ENCODE measurements at places on chromosomes 2 and 18.

GRCh38 chr2:1843646-1844045, 99.3 kb upstream of the PXDN start:
- DNase-seq: no peak

- DNase-seq: no peak
These were observed 2.6 kb downstream of the DPYSL5 start for GRCh38 chr2:26850505-26850904.

GRCh38 chr2:31216734-31217133, 581 bp downstream of the CAPN14 start:
- DNase-seq: no peak

- DNase-seq: no peak
These were observed 41.6 kb downstream of the FER1L5 start for GRCh38 chr2:96683972-96684820.

- DNase-seq: no peak
These were observed 40.2 kb downstream of the PID1 start for GRCh38 chr2:229230911-229231310.

DNA sequence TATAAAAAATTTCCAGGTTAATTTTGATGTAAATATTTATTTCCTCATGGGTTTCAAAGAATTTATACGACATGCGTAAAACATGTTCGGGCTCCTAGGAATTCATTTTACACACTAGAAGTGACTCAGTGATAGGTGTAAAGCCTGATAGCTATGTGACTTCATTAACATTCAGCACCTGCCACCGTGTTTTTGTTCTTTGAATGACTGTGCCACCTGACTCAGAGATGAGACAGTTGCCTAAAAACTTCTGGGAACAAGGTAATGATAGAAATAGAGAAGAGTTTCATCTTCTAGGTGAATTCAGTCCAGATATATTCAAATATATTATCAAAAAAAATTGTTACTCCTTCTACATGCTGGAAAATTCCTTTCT, 10.0 kb downstream of the IL1R2 start:
- peak; percentile 43 for DNase-seq

DNA sequence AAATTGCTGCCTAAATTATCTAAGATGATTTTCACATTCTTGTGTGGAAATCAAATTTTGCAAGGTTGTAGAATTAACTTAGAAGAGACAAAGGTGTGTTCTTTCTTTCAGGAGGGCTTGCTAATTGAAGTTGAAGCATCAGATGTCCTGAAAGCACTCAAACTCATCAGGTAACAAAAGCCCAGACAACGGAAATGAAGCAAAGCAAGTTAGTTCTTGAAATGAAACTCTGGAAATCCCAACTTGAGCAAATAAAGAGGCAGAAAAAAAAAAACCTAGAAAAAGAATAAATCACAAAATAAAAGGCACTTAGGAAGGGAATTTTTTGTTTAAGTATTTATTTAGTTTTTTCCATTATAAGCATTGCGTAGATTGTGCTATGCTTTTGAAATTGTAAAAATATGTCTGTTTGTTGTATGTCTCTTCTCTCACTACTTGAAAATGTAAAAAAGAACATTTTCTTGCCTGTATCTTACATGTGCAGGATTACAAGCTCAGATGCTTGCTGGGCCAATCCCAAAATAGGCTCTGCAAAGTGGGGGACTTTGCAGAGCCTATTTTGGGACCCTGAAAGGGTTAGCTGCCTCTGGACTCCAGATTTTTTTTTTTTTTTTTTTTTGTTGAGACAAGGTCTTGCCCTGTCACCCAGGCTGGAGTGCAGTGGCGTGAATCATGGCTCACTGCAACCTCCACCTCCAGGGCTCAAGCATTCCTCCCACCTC, 46.7 kb downstream of the FAM161A start:
- no peak for DNase-seq

DNA sequence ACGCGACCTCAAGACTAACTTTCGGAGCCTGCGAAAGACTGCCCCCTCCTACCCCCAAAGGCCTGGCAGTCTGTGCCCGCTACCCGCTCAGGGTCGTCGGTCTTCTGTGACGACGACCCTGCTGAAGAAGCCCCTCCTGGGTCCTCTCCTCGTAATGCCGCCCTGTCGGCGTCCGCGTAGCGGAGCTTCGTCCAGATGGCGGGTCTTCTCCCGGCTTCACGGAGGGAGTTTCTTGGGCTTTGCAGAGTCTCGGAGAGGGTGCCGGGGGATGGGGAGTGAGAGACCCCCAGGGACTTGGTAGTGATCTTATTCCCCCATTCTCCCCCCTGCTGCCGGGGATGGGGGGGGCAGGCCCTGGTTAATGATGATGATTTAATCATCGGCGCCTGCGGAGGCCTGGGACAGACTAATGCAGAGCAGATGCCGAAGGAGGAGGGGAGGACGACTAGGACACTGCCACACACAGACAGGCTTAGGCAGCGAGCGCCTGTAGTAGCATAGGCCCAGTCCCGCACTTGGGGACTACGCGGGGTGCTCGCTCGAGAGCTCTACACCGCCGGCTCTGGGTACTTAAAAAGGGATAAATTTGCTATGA, 528 bp upstream of the PCGF1 start:
- DNase-seq: no peak

Data from activated naive CD4-positive, alpha-beta T cell treated with anti-CD3 and anti-CD28 coated beads, Interleukin-2, amount 50 U/mL, for 16 hours (primary cell).